Cardiac atrium fibroblast (primary cell): ENCODE measurements at places on chromosomes 7 and 10. TPM values are rescaled to one million over a fixed set of nuclear protein-coding genes. Genes with fewer than 3 reads are reported as not detected.

The SEMA4G gene
- total RNA-seq, result 0.81 and 4.2 TPM in 2 replicates

The FBXL13 gene
- total RNA-seq, result 0.81 and 0.90 TPM in 2 replicates

The ETV1 gene
- 4.3 and 6.3 TPM in 2 replicates for total RNA-seq

The NUTM2E gene
- total RNA-seq, result not detected in 2 replicates

The NPFFR1 gene
- not detected in 2 replicates for total RNA-seq

The CELF2 gene
- 11.9 and 23.0 TPM in 2 replicates for total RNA-seq

The HMX3 gene
- total RNA-seq, result not detected in 2 replicates

The GPER1 gene
- 3.2 and 5.0 TPM in 2 replicates for total RNA-seq

The DMTF1 gene
- 18.8 and 31.1 TPM in 2 replicates for total RNA-seq

The AKR1C1 gene
- 48.6 and 92.2 TPM in 2 replicates for total RNA-seq

The SPDYE2 gene
- not detected in 2 replicates for total RNA-seq

The HOXA3 gene
- not detected in 2 replicates for total RNA-seq

The TRIM73 gene
- 0.16 and 0.36 TPM in 2 replicates for total RNA-seq

The CTAGE15 gene
- not detected in 2 replicates for total RNA-seq

The ZNF485 gene
- total RNA-seq, result 3.2 and 3.6 TPM in 2 replicates

The MAT1A gene
- not detected in 2 replicates for total RNA-seq

The GNAI1 gene
- 37.2 and 42.3 TPM in 2 replicates for total RNA-seq

The NRF1 gene
- total RNA-seq, result 6.0 and 14.8 TPM in 2 replicates

The LIPM gene
- not detected in 2 replicates for total RNA-seq

The MET gene
- 3.9 and 8.1 TPM in 2 replicates for total RNA-seq

The OPALIN gene
- not detected in 2 replicates for total RNA-seq

The FBXW4 gene
- 14.8 and 15.7 TPM in 2 replicates for total RNA-seq

The CALML5 gene
- not detected in 2 replicates for total RNA-seq

The ELN gene
- total RNA-seq, result 22.7 and 36.3 TPM in 2 replicates

The PRLHR gene
- total RNA-seq, result not detected in 2 replicates

The HKDC1 gene
- 0.18 and 0.49 TPM in 2 replicates for total RNA-seq

The HSPB1 gene
- 306 and 368 TPM in 2 replicates for total RNA-seq
